Epithelial cell of proximal tubule (primary cell): ENCODE measurements at places on chromosomes 6 and 20.

GRCh38 chr6:142326540-142326939, 24.7 kb downstream of the ADGRG6 start:
- no peak for DNase-seq

- no peak for DNase-seq
Observed at GRCh38 chr6:43265564-43265963, 22.3 kb downstream of the TTBK1 start.

GRCh38 chr6:42383421-42384205, 68.1 kb downstream of the TRERF1 start:
- no peak for DNase-seq

DNA sequence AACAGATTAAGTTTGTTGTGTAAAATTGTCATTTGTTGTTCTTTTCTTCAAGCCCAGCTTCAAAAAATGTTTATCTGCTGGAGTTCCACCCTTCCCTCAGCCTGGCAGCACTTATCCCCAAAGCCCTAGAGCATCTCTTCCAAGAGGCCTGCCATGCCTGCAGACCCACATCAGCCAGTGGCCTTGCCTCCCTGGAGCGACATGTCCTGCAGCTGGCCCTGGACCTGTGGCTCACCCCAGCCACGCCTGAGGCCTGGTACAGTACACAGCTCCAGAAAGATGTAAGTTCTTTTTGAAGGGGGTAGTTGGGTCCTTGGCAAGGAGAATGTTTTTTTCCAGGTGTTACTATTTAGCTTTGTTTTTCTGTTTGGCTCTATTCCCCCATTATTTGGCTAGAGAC, 124.8 kb downstream of the CD164 start:
- DNase-seq = no peak

GRCh38 chr6:19333936-19334335, 503.2 kb upstream of the ID4 start:
- no peak for DNase-seq
